MV-4-11 (cell line): ENCODE measurements at places on chromosomes 2 and 18.

GRCh38 chr2:172380436-172381274 is 46.7 kb upstream of the ITGA6 start:
- DNase-seq = peak; percentile 99

GRCh38 chr18:76479351-76480238 is 15.4 kb downstream of the ZNF516 start:
- peak; percentile 51 for DNase-seq

- DNase-seq = no peak
Observed at GRCh38 chr2:66303471-66303870, 131.5 kb upstream of the MEIS1 start.

DNA sequence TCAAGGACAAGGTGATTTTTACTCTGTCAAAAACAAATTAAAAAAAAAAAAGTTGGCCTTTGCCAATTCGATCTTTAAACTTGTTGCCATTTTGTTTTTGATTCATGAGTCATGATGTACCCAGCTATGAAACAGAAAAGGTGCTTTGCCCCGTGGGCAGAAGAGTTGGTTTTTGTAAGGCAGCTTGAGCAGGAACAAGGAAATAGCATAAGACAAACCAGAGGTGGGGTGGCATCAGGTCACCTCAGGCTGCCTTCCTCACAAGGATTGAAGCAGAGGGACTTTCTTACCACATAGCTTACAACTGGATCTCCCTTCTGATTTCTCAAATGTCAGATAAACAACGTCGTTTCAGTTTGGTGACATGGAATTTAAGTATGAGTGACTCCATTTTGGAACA is 123.8 kb downstream of the ARL4C start:
- no peak for DNase-seq

GRCh38 chr2:20576598-20577115 is 74.2 kb downstream of the HS1BP3 start:
- peak; percentile 75 for DNase-seq

- DNase-seq = no peak
Observed at GRCh38 chr2:227761740-227762476, 16.2 kb downstream of the SCYGR8 start.
